ENCODE measurements at places on chromosomes 13 and 19. TPM values are rescaled to one million over a fixed set of nuclear protein-coding genes. Genes with fewer than 3 reads are reported as not detected.

ERICH6B gene
- total RNA-seq = not detected

DNA sequence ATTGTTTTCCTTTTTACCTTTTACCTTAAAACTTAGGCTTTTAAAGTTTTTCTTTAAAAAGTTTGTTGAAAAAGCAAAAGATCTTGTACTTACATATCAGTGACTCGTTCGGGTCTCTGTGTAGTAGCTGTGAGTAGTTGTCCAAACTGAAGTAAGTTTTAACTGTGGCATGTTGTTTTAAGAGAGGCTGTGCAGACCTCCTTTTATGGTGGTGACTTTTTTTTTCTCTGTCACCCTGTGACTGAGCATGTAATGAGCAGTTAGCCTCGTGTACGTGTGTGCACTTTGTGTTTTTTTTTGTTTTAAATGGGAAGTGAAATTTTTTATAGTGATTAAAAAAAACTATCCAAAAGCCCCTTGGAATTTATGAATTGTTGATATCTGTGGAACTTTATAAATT lies at the start of gene GPR183:
Gene GPR183, minus strand, starts transcription at position 153 of the 400 bp plus-strand sequence. CDS start 11,254 bp downstream, outside the sequence.
- no peaks in the 10 kb centered on the region for H3K36me3 ChIP-seq
- DNase-seq = no peak
- peak within 1 kb of the TSS; percentile 50 for H3K4me3 ChIP-seq
- no peaks in the 10 kb centered on the region for H3K27me3 ChIP-seq
- H3K27ac ChIP-seq = peak within 1 kb of the TSS; percentile 80

DNA sequence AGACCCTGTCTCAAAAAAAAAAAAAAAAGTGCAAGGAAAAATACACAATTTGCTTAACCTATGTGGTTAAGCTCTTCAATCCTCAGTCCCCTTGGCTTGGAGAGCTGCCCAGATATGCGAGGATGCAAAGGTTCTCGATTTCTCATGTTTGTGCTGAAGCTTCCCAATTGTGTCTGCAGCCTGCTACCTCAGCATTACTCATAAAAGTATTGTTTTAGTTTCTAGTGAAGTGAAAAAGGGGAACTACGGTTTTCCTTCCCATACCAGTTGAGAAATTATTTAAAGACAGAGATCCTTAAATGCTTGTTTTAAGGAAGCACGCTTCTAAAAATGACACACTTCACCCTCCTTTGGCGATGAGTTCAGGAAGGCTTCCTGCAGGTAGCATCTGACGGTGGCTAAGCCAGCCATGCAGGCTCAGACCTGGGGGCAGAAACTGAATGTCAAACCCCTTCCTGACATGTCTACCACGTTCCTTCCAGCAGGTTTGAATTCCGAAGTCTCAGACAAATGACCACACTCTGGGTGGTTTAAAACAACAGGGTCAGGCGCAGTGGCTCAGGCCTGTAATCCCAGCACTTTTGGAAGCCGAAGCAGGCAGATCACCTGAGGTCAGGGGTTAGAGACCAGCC lies 47.9 kb downstream of the RUBCNL start:
- no peaks in the 10 kb centered on the region for H3K27me3 ChIP-seq
- H3K4me1 ChIP-seq = no peaks in the 10 kb centered on the region
- no peak for DNase-seq
- H3K4me3 ChIP-seq = no peak overlapping the region
- H3K27ac ChIP-seq = no peak overlapping the region

IZUMO2 gene
- not detected for total RNA-seq

DNA sequence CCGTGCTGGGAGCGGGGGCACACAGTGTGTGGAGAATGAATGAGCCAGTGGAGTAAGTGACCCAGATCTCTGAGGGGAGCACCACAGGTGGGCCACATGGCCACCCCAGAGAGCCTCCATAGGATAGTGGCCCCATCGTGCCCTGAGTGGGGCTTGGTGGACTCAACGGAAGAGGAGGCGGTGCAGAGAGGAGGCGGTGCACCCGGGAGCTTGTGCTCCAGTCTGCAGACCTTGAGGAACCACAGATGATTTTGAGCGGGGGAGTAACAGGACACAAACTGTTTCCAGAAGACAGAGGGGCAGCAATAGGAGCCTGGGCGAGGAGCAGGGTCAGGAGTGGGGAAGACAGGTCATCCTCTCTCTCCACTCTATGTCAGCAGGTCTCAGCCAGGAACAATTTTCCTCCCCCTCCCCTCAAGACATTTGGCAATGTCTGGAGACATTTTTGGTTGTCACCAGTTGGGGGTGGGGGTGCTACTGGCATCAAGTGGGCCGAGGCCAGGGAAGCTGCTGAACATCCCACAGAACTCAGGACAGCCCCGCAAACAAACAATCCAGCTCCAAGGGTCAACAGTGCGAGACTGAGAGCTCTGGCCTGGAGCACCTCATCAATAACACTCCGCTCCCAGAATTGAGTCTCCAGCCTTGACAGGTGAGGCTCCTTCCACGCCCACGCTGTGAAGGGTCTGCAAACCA lies 182.2 kb downstream of the USP12 start:
- peaks cover 7% of the 10 kb centered on the region for H3K4me1 ChIP-seq
- H3K27me3 ChIP-seq = no peaks in the 10 kb centered on the region
- H3K27ac ChIP-seq = no peak overlapping the region

- DNase-seq = no peak
- no peaks in the 10 kb centered on the region for H3K4me1 ChIP-seq
Observed at GRCh38 chr13:51687947-51688714, 103.9 kb downstream of the WDFY2 start.

DNA sequence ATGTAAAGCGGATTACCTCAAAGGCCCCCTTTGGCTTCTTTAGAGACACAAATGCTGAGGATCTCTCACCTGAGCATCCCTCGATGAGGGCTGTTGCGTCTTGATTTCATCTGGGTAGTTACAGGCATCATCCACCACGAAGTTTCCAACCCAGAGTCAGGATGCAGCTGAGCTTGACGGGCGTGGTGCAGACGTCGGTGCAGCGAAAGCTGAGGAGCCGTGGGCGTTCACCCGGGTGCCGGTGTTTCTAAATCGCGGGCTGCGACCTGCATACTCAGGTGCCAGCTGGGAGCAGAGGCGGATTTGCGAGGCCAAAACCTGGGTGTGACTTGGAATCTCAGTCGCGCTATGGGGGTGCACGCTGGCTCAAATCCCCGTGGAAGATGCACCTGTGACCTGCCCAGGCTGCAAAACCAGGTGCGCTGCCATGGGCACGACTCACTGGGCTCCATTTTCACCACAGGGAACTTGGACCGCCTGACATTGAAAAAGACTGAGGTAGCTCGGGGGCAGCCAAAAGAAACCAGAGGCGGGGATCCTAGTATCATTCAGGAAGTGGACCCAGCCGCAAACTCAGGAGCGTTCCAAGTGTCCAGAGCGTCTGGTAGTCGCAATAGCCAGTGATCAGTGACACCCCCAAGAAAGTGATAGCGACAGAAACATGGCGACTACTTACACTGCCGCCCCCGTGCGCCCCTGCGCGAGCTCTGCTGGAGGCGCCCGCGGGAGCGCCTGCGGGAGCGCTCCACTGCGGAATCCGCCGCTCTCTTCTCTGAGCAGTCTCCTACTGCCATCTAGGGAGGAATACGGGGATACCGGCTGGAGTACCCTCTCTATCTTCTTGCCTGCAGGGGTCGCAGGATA lies 36.4 kb upstream of the IGFL4 start:
- no peaks in the 10 kb centered on the region for H3K4me1 ChIP-seq
- no peaks in the 10 kb centered on the region for H3K36me3 ChIP-seq
- DNase-seq = no peak
- no peak overlapping the region for H3K27ac ChIP-seq

GRCh38 chr19:16041299-16041990 lies 34.9 kb upstream of the TPM4 start:
- no peaks in the 10 kb centered on the region for H3K27me3 ChIP-seq
- H3K36me3 ChIP-seq = no peaks in the 10 kb centered on the region
- peaks cover 12% of the 10 kb centered on the region for H3K4me1 ChIP-seq
- H3K27ac ChIP-seq = peak overlapping the region; percentile 80
- DNase-seq = peak; percentile 91
- H3K4me3 ChIP-seq = no peak overlapping the region

DNA sequence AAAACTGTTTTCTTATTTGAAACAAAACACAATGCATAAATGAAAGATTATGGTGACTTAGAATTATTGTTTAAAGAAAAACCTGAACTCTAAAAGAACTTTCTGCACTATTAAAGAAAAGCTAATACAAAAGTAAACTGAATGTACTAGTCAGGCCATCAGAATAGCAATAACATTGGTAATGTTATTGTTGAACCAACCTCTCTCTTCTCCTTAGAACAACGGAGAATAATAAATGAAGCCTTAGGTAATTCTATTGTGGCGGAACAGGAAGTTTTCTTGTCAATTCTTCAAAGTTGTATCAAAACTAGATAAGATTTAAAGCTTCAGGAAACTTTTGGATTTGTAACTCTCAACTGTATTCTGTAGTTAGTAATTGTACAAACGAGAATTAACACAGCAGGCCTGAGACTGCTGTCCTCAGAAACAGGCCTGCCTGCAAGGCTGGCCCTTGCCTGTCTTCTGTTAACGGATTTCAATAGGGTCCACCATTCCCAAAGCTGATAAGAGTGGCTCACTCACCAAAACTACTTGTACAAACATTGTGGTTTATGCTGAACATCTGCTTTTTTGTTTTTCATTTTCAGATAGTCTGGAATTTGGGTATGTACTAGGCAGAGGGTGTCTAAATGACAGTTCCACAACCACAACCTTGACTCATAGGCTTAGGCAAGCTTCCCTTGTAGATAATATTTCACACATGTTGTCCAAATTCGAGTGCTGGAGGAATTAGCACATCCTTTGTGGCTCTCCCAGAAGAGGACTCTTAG lies 825.8 kb downstream of the GPC5 start:
- H3K27ac ChIP-seq = no peak overlapping the region
- H3K27me3 ChIP-seq = no peaks in the 10 kb centered on the region
- no peak for DNase-seq
- H3K36me3 ChIP-seq = no peaks in the 10 kb centered on the region
- H3K4me3 ChIP-seq = no peak overlapping the region
- H3K4me1 ChIP-seq = no peaks in the 10 kb centered on the region

- DNase-seq = no peak
- H3K36me3 ChIP-seq = no peaks in the 10 kb centered on the region
- no peak overlapping the region for H3K4me3 ChIP-seq
- H3K4me1 ChIP-seq = no peaks in the 10 kb centered on the region
Observed at GRCh38 chr13:50672025-50672424, 171.5 kb downstream of the DLEU7 start.

ZNF491 gene
- not detected for total RNA-seq

DNA sequence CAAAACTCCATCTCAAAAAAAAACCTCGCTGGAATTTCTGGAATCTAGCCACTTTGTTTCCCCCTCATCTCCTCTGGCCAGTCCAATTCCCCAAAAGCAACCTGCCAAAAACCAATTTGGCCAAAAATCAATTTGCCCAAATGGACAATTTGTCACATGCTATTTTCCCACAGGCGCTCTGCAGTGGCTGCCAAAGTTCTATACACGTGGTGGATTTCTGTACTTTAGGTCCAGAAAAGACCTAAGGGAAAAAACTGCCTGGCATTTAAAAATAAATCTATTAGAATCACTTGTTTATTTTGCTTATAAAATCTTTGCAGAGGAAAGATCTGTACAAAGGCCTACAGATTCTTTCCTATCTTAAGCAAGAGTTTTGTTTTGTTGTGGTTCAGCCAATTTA lies 79.4 kb downstream of the MAP4K1 start:
- H3K4me3 ChIP-seq = no peak overlapping the region
- no peaks in the 10 kb centered on the region for H3K27me3 ChIP-seq
- H3K27ac ChIP-seq = peak overlapping the region; percentile 61
- H3K4me1 ChIP-seq = peaks cover 18% of the 10 kb centered on the region
- H3K36me3 ChIP-seq = no peaks in the 10 kb centered on the region
- DNase-seq = no peak

STXBP2 gene
- 26.6 TPM for total RNA-seq

PBX4 gene
- not detected for total RNA-seq

CCDC70 gene
- not detected for total RNA-seq

ACP4 gene
- not detected for total RNA-seq

CD37 gene
- 15.6 TPM for total RNA-seq

GRCh38 chr19:56253737-56254136 lies 18.8 kb upstream of the EDDM13 start:
- H3K27me3 ChIP-seq = no peaks in the 10 kb centered on the region
- H3K4me3 ChIP-seq = no peak overlapping the region
- no peaks in the 10 kb centered on the region for H3K4me1 ChIP-seq

PIH1D1 gene
- 177 TPM for total RNA-seq

- H3K4me3 ChIP-seq = peak overlapping the region; percentile 78
- no peak for DNase-seq
- H3K36me3 ChIP-seq = no peaks in the 10 kb centered on the region
- H3K4me1 ChIP-seq = no peaks in the 10 kb centered on the region
Observed at GRCh38 chr19:30719999-30720345, 347.8 kb downstream of the ZNF536 start.

DNA sequence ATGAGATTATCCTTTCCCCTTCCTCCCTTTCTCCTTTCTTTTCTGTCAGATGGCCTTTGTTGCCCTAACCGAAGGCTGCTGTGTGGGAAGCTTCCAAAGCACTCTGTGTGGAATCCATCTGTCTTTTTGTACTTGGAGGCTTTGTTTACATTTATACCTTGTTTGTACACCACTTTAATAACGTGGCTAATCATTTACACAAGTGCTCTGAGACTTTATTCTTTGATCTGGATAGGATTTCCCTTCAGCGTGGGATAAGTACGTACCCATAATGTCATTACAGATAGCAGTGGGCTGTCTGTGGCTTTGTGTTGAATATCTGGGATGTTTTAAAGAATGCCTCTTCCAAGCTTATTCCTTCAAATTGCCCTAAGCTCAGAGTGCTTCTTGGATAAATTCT lies 684.7 kb upstream of the SLITRK5 start:
- H3K4me1 ChIP-seq = no peaks in the 10 kb centered on the region
- H3K4me3 ChIP-seq = no peak overlapping the region
- H3K27ac ChIP-seq = no peak overlapping the region
- DNase-seq = no peak
- no peaks in the 10 kb centered on the region for H3K27me3 ChIP-seq

DNA sequence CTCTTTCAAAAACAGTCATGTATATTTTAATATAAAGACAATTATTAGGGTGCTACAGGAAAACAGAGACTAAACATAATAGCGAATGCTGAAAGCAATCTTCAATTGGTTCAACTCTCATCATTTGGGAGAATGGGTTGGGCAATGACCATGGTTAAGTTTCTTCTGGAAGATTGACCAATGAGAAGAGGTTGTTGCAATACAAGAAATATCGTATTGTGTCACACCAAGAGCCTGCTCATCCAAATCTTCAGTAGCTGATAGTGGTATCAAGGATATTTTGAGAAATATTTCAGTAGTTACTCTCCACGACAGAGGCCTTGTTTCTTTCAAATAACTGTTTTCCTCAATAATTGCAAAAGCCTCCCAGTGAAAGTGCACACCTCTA lies 83.0 kb upstream of the FNDC3A start:
- peak overlapping the region; percentile 54 for H3K27ac ChIP-seq
- no peak for DNase-seq
- no peaks in the 10 kb centered on the region for H3K4me1 ChIP-seq
- no peaks in the 10 kb centered on the region for H3K27me3 ChIP-seq

PSPC1 gene
- 17.0 TPM for total RNA-seq

All from ascending aorta (tissue), 2 donors.